ENCODE measurements at places on chromosomes 1 and 21.

- no peak for DNase-seq
These were observed 95.1 kb upstream of the OLIG2 start for GRCh38 chr21:32930673-32931072.

GRCh38 chr1:8351693-8352470, 34.0 kb downstream of the SLC45A1 start:
- DNase-seq: no peak

DNA sequence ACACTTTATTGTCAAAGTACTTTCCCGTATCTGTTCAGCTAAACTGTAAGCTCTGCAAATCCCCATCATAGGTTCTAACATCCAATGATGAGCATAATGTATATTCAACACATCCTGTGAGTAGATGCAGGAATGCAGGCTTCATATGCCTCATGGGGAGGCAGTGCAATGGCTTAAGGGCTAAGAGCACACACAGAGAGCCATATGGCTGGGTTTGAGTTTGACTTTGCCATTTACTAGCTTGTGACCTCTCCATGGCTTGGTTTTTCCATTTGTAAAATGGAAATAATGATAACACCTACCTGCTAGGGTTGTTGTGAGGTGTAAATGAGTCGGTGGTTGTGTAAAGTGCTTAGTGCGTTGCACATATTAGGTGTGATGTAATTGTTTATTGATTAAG, 13.4 kb downstream of the RCSD1 start:
- DNase-seq: no peak

DNA sequence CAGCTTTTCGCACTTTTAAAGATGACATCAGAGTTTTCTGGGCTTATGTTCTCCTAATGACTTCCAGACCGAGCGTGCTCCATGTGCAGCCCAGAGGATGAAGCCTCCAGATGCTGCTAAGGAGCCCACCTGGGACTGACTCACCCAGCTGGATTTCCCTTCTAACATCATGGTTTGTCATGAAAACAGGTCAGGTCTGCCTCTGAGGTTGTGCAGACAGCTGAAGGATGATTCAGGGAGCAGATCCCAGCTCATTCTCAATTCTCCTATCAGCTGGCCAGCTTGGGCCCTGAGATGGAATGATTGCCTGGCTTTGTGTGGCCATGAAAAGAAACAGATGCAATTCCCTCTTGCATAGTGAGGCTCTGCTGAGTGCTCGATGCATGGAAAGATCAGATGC, 123.9 kb upstream of the DUSP10 start:
- no peak for DNase-seq

- DNase-seq: no peak
These were observed 53.2 kb upstream of the MRPS6 start for GRCh38 chr21:34020005-34020847.

DNA sequence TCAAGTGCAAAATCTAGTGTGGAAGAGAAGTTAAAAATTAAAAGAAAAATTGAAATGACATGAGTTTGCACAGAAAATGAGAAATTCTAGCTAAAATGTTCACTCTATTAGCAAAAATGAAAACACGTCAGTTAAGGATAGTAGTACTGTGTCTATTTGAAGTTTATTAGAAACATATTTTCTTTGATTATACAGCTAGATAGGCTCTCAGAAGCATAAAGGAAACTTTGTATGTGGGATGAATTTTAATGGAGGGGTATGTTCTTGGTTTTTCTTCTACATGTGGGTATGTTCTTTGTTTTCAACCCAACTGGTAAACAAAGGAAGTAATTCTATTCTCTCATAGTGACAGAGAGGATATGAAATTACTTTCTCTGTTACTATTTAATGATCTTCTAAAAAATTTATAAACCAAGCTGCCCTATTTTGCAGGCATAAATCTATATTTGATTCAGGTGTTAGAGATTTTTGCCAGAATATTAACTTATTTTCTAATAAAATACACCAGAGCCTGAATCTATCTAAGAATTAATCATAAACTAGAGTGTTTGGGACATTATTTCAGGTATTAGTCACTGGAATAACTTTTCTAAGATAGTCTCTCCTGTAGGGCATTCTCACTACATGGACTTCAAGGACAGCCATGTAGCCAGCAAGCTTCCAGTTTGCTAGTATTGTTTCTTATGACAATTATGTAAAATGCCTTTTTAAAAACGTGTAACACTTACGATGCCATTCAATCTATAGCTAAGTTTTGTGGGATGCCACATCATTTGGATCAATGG, 15.8 kb downstream of the GPSM2 start:
- DNase-seq: no peak

GRCh38 chr21:29125191-29125590, 5.3 kb upstream of the MAP3K7CL start:
- no peak for DNase-seq

DNA sequence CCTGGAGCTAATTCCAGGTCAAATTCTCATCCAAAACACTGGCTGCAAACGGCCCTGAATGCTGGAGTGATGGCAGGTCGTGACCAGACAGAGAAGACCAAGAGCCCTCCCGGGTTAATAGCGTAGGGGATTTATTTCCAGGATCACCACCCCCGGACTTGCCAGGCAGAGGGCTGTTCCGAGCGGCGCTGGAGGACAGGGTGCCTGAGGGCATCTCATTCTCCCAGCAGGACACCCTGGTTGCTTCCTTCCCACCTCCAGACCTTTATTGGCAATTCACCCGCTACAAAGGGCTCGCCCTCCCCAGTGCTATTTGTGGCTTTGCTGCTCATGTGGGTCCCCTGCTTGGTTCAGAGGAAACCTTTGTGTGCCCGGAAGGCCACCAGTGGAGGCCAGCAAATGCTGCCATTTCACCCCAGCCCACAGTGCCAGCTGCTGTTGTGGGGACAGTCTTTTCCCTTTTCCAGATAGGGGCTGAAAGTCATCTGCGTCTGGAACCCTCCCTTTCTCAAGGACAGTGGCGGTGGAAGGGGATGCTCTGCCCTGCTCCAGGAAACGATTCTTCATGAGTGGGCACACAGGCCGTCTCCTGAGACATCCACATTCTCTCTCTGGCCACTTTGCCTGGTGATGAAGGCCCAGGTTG, 19.0 kb upstream of the C1orf174 start:
- no peak for DNase-seq

DNA sequence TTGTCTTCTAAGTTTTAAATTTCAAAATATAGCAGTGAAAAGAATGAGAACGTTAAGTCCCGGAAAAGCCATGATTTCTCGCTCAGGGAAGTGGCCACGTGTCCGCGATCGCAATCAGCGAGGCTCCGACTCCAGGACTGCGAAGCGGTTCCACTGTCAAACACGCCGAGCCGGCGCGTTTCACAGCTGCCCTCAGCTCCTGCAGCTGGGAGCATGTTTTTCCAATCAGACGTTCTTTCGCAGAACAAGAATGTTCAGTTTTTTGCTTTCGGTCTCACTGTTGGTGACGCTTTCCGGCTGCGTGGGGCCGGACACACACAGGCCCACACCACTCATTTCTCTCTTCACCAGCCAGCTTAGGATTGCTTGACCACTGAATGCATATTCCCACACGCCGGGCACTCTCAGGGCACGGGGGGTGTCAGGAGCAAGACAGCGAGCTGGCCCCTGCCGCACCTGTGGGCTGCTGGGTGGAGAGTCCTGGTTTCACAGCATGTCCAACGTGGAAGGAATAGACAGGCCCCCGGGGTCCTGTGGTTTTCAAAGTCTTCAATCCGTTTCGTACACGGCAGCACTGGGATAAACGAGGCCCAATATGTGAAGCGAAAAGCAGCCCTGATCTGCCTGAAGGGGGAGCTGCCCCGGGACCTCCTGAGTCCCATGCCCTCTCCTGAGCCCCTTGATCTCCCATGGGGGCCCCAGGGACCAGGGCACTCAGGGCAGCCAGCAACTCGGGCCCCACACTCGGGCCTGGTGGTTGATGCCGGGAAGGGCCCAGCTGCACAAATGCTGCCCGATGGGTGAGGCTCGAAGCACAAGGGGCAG, 47.3 kb upstream of the COL18A1 start:
- DNase-seq: no peak

- no peak for DNase-seq
These were observed 179.1 kb downstream of the PSMG1 start for GRCh38 chr21:39003982-39004633.

DNA sequence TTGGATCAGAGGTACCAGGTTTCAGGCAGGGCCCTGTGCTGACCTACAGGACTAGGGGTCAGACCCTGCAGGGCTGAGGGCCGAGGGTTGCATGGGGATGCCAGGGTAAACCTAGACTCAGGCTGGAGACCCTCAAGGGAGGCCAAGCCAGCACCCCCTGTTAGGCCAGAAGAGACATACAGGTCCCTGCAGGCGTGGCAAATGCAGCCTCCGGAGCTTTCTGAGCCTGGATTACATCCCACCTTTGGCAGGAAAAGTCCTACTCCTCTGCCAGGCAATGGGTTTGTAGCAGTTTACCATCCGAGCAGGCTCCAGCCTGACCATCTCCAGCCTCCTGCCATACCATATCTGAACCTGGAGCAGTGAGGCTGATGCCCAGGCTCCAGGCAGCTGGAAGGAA, 425.3 kb downstream of the NPHP4 start:
- peak; percentile 48 for DNase-seq

Data from posterior cingulate gyrus (tissue), 11 donors.